ENCODE measurements at places on chromosomes 7 and 10.

GRCh38 chr10:122798704-122799231, 46.9 kb downstream of the CUZD1 start:
- DNase-seq, result no peak

DNA sequence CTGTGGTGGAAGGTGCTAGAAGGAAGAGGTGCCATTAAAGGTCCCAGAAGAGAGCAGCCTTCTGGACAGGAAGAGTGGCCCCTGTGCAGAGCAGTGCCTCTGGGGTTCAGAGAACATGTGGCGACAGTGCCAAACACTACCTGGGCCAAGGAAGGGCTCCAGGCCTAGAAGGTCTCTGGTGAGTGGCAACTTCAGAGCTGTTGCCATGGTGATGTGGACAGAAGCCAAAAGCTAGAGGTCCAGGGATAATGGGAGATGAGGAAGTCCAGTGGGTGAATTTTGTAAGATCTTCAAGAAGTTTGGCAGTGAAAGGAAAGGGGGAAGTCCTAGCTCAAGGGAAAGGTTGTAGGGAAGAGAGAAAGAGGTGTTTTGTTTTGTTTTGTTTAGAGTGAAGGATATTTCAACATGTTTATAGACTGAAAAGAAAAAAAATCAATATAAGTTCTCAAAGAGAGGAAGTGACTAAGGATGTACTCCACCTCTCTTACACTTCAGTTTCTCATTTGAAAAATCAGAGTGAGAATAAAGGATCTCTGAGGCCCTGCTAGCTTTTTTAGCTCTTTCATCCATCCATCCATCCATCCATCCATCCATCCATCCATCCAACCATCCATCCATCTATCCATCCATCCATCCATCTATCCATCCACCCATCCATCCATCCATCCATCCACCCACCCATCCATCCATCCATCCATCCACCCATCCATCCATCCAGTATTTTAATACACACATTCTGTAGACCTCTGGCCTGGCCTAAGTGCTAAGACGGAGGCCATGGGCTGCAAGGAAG, 77.1 kb upstream of the DUSP5 start:
- DNase-seq, result no peak

GRCh38 chr10:10110844-10111490, 906.7 kb upstream of the CELF2 start:
- DNase-seq, result no peak

DNA sequence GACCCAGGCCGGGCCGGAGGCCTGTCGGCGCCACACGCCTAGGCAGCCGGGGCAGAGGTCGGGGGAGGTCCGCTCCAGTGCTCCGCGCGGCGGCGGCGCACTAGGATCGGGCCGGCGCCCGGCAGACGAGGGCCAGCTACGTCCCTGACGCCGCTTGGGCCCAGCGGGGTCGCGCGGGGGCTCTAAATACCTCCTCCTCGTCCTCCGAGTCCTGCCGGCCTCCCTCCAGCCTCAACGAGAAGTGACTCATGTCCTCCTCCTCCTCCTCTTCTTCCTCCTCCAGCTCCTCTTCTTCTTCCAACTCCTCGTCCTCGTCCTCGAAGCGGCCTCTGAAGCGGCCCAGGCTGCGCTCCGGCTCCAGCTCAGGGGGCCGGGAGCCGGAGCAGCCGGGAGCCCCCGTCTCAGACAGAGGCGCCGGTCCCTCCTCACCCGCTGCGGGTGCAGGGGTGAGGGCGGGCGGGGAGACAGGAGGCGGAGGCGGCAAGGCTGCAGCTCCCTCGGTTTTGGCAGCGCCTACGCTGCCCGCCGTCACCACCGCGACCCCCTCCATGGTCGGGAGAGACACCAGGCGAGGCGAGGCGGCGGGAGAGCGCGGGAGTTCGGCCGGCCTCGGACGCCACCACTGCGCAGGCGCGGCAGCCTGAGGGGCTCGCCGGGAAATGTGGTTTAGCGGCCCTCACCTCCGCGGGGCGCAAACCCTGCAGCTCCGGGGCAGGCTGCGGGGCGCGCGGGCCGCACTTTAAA, at the start of gene PCGF6:
PCGF6 (minus strand) TSS at position 624 of the 744 bp plus-strand sequence; CDS start at position 550, 74 bp downstream.
- DNase-seq, result no peak

DNA sequence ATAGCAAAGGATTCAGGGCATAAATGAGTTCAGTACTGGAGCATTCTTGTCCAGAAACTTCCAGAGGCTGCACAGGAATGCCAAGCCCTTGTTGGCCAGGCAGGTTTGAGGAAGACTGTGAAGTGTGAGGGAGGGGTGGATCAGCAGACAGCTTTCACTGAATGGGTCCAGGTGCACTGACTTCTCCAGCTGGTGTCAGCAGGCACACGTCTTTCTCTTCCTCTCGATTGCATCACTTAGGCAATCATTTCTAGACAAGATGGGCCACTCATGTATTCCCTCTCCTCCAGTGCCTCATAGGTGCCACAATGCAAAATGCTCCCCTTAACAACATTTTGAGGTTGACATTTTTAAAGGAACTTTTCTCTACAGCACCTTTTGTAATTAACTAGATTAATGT, 15.6 kb upstream of the PLEKHS1 start:
- no peak for DNase-seq

- no peak for DNase-seq
Observed at GRCh38 chr7:141290973-141291372, 217.1 kb downstream of the TMEM178B start.

GRCh38 chr10:121607310-121608055, 9.2 kb upstream of the FGFR2 start:
- DNase-seq, result no peak

- no peak for DNase-seq
Observed at GRCh38 chr7:105337529-105337928, 51.2 kb downstream of the SRPK2 start.

DNA sequence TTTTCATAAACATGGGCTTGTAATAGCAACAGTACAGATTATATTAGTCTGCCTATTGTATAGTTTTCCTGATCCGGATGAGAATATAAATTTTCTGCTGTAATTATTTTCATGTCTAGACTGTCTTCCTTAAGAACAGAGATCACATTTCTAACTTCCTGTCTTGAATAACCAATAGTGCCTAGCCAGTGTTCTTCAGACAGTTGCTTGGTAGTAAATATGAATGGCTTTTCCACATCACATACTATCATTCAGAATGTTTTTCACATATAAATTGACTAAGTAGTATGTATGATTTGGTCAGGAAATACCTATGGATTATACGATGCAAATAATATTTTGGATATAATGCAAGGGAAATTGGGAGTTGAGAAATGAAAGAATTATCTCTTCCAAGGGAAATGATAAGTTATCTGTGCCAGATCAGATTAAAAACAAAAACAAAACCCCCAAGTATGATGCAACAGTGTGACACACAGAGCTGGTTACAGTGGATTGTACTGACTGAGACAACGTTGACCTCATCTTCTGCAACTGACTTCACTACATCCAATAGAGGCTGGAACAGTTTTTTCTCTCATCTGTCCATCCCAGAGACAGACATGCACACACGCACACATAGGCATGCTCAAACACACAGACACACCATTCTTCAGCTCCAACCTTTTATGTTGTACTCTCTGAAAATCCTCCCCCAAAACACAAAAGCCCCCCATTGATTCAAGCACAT, 16.4 kb downstream of the ITGA8 start:
- no peak for DNase-seq

GRCh38 chr7:25849500-25850184, 302.4 kb upstream of the NFE2L3 start:
- DNase-seq, result no peak

GRCh38 chr7:94605031-94605430, 50.9 kb downstream of the SGCE start:
- no peak for DNase-seq

DNA sequence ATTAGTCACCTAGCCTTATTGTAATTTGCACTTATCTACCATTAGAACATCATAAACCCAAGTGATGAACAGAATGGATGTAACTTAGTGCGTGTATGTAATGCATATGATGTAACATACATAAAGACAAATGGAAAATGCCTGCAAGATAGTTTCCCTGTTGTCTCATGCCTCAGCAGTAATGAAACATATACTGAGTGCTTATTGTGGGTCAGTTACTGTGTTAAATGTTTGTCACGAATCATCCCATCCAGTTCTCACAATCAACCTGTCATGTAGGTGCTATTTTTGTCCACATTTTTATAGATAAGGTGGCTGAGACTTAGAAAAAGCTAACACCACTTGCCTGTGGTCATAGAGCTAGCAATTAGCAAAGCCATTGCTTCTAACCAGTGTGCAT, 350.8 kb downstream of the AUTS2 start:
- DNase-seq, result no peak

DNA sequence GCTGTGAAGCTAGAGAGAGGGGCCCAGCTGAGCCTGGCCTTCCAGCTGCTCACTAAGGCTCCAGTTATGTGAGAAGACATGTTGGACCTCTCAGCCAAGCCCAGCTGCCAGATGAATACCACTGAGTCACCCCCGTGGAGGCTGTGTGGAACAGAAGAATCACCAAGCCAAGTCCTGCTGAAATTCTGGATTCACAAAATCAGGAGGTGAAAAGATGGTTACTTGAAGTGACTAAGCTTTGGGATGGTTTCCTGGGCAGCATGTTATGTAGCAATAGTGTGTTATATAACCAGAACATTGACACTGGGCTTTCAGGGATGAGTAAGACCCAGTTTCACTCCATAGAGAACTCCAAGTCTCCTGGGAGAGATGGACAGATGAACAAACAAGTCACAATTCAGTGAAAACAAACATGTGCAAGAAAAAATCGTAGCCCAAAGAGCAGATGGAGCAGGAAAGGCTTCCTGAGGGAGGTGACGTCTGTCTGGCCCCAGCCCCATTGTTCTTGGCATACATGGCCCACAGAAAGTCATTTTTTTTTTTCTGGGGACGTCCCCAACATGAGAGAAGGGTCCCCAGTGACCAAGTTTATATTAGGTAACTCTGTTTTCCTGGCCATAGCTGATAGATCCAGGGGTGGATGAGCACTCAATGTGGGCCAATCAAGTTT, 64.1 kb upstream of the PDZD8 start:
- DNase-seq, result peak; percentile 98

DNA sequence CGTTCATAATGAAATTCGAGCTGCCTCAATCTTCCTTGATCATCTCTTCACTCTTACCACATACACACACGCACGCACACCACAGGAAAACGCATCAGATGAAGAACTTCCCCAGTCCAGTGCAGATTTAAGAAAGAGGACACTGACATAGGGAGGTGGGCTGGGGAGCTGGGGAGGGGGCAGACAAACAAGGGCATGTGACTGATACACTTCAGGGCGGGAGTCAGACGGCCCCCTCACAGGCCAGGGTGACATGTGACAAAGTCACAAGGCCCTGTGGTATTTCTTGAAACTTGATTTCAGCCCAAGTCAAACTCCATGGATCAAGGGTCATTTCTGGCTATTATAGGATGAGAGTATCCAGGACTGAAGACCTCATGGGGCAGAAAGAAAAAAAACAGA, 82.6 kb downstream of the KCNMA1 start:
- no peak for DNase-seq

DNA sequence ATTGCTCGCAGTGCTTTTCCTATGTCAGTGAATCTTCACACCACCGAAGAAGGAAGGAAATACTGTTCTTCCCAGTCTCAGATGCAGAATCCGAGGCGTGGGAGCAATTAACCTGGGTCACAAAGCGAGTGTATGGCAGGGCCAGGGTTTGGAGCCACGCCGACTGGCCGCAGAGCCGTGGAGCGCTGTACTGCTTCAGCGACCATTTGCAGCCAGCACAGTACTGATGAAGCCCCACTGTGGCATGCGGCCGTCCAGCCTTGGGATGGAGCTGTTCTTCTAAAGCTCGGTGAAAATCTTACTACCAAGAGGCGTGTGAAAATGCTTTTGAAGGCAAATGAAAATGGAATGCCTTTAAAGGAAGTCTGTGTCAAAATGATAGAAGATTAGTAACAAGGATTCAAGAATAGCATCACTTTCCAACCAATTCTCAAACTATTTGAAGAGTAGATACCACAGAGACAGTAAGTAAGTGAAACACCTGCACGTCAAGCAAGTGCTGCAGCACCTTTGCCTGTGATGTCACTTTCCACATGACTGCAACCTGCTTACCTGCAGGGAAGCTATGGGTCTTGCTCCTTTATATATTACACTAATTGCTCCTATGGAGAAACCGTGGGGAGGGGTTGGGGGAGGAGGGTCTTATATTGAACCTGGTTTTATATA, 4.9 kb downstream of the PPP2R2D start:
- no peak for DNase-seq

GRCh38 chr7:157211690-157212089, 73.0 kb downstream of the UBE3C start:
- DNase-seq, result no peak

DNA sequence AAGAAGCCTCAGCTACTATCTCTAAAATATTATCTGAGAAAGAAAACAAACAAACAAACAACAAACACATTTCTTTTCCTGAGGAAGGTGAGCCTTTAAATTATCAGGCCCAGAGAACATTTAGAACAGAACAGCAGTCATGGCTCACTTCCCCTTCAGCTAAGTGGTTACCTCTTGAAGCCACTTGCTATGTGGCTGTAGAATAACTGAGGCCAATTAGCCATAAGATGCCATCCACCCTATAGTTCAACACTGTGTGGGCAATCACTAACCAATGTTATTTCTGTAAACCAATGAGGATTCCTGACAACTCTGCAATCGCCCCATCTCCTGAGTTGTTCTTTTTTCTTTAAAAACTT, 3.7 kb upstream of the UPP1 start:
- DNase-seq, result no peak

DNA sequence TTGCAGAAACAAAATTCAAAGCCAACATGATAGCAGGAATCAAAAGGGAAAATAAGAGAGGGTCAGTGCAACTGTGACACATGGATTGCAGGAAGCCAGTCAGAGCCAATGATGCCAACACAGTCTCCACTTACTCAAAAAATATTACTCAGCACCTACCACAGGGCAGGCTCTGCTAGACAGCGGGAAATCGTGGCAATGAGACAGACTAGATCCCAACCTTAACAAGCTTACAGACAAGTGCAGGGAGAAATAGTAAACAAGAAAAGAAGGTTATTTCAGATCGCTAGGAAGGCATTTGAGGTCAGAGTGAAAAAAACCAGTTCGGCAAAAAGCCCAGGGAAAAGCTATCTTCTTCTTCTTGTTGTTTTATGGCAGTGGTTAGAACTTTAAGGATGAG, 45.2 kb upstream of the NPFFR1 start:
- DNase-seq, result no peak

- no peak for DNase-seq
Observed at GRCh38 chr10:6226216-6226615, 23.5 kb downstream of the PFKFB3 start.

DNA sequence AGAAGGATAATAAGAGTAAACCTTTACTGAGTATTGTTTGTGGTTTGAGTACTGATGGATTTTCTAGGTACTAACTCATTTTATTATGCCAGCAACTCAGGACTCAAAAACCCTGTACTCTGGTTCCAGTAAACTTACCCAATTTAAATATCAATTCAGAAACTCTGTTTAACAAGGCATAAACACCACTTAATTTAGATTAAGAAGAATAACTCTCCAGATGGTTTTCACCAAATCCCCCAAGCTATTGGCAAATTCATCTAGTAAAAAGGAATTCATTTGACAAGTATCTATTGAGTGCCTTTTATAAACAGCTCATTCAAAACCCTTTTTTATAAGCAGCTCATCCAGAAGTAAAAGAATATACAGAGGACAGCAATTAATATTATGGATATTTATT, 572.4 kb downstream of the PHTF2 start:
- DNase-seq, result no peak

Data from keratinocyte (primary cell).